Activated T-helper 17 cell treated with anti-CD3 and anti-CD28 coated beads, Interleukin-2, amount 50 U/mL, for 72 hours (primary cell): ENCODE measurements at places on chromosomes 1 and 21. TPM values are rescaled to one million over a fixed set of nuclear protein-coding genes. Genes with fewer than 3 reads are reported as not detected.

LCE3D gene
- total RNA-seq, result not detected

DNA sequence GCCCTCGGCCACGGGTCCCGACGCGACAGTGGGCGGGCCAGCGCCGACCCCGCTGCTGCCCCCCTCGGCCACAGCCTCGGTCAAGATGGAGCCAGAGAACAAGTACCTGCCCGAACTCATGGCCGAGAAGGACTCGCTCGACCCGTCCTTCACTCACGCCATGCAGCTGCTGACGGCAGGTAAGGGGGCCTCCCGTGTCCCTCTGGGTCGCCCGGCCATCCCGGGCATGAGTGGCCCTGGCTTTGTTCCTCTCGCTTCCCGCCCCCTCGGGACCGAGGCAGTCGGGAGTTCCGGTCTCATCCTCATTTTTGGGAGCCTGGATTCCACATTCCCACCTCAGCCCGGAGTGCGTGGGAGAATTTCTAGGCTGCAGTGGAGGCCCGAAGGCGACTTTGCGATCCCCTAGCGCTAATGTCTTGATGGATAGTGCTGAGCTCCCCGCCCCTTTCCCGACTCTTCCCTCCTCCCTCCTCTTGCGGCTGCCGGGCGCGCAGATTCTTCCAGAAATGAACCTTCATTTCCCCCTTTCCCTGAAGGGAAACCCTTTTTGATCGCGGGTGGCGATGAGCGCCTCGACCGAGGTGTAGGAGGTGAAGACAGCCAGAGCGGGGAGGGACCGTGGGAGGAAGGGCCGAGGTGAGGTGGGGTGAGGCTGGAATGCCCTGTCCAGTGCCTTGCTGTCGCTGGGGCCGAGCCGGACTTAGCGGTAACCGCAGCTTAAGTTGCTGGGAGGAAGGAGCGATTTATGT lies 705 bp downstream of the KHDRBS1 start:
- ATAC-seq, result peak; percentile 23

- no peak for ATAC-seq
Observed at GRCh38 chr1:58251430-58252073, 295.0 kb downstream of the OMA1 start.

DNA sequence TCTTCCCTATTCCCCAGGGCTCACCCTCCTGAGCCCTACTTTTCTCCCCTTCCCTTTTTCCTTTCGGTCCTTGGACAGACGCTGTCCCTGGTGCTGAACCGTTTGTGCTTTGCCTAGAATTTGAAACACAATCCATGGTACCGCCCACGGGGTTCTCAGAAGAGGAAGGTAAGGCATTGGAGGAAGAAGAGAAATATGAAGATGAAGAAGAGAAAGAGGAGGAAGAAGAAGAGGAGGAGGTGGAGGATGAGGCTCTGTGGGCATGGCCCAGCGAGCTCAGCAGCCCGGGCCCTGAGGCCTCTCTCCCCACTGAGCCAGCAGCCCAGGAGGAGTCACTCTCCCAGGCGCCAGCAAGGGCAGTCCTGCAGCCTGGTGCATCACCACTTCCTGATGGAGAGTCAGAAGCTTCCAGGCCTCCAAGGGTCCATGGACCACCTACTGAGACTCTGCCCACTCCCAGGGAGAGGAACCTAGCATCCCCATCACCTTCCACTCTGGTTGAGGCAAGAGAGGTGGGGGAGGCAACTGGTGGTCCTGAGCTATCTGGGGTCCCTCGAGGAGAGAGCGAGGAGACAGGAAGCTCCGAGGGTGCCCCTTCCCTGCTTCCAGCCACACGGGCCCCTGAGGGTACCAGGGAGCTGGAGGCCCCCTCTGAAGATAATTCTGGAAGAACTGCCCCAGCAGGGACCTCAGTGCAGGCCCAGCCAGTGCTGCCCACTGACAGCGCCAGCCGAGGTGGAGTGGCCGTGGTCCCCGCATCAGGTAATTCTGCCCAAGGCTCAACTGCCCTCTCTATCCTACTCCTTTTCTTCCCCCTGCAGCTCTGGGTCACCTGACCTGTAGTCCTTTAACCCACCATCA lies 10.4 kb downstream of the BCAN start:
- ATAC-seq, result no peak

- ATAC-seq, result peak; percentile 34
Observed at GRCh38 chr1:143698016-143698415, 273.8 kb downstream of the FAM72C start.
